Activated T-helper 2 cell treated with anti-CD3 and anti-CD28 coated beads, Interferon-gamma antibody, Interleukin-2, Interleukin-4, amounts not matched to agents 10 μg/mL and 5 μg/mL and 100 μg/mL, durations not matched to agents 14 hours and 24 hours and 36 hours (primary cell): ENCODE measurements at places on chromosomes 16 and 17.

DNA sequence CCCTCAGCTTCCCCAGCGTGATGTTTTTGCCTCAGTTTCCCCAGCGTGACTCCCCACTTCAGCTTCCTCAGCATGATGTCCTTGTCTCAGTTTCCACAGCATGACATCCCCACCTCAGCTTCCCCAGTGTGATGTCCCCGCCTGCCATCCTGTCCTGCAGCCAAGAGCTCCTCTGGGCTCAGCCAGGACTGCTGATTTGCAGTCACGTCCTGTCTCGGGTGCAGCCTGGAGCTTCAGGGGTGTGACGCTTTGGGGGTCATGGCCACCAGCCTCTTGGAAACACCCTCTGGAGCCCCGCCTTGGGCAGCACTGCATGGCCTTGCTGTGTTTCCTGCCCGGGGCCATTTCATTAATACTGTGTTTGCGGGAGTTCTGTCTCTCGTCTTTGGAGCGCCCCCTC, 16.5 kb upstream of the NUDT16L1 start:
- DNase-seq: no peak

GRCh38 chr16:3824121-3824795, 56.3 kb downstream of the CREBBP start:
- no peak for DNase-seq

- DNase-seq: no peak
Observed at GRCh38 chr17:38420518-38420917, 7.7 kb upstream of the ARHGAP23 start.

- DNase-seq: no peak
Observed at GRCh38 chr17:37787055-37787757, 42.3 kb upstream of the HNF1B start.

DNA sequence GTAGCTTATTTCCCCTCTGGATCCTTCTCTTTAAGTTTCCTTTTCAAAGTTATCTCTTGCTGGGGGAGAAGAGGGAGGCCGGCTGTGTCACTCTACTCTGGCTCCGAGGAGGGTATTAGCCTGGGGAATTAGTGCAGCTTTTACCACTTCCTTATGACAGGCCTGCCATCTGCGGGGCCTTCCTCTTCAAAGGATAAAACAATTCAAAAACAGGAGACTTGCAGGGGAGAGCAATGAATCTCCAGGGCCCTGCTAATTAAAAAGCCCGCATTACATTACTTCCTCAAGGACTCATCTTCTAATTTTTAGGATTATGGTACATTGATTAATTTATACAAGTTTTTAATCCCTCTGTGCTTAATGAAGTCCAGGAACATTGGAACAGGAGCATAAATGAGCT, 190.9 kb upstream of the CDH5 start:
- DNase-seq: no peak

GRCh38 chr17:50364061-50364458, 8.9 kb downstream of the MRPL27 start:
- DNase-seq: no peak

DNA sequence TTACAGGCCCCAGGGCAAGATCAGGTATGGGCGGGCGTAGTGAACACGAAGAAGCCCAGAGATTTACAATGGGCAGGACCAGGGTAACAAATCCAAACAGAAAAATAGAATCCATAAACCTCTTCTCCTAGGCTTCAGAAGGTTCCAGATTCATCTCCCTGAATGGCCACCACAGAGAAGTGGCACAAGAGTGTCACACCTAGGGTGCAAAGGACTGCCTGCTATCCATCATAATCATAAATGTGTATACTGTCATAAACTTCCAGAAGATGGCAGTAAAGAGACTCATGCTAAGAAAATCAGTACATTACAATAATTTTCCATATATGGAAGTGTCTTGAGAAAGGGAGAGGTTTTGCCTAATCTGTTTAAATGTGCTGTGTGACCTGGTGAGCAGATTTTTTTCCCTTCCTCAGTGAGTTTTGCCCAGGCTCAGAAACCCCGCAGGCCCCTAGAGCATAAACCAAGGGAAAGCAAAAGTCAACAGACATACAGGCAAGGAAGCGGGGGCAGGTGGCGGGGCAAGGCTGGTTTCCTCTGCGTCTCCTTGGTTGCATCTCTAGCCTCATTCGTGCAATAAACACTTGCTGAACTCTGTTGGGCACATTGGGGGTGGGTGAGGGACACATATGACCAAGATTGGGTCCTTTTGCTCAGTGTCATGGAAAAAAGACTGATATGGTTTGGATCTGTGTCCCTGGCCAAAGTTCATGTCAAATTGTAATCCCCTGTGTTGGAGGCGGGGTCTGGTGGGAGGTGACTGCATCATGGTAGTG, 92.0 kb upstream of the CDH5 start:
- no peak for DNase-seq

GRCh38 chr16:82584553-82585152, 42.1 kb upstream of the CDH13 start:
- no peak for DNase-seq

DNA sequence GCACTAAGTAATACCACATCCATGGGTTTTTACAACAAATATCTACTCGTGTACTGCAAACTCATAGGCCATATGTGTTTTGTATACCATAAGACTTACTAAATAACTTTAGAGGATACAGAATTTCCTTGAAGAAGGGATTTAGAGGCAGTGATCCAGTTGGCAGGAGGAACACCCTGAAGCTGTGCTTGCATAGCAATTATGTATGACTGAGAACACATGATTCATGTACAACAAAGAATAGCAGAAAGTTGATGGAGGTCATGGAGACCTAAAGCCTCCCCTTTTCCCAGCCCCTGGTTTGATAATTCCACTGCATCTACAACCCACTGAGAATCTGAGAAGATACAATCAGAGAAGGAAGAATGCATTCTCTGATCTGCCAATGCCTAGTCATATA, 83.8 kb upstream of the PMFBP1 start:
- DNase-seq: no peak

DNA sequence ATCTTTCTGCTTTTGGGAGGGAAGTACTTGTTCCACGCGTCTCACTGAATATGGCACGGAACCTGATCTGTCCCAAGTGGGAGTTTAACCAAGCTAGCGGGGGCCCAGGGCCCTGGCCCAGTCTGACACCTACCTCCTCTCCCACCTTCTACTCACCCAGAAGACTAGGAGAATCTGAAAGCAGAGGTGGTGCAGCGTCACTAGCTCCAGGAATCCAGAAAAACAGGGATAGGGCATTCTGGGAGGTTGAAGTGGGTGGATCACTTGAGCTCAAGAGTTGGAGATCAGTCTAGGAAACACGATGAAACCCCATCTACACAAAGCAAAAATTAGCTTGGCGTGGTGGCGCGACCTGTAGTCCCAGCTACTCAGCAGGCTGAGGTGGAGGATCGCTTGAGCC, 163.5 kb upstream of the ZNF267 start:
- no peak for DNase-seq

DNA sequence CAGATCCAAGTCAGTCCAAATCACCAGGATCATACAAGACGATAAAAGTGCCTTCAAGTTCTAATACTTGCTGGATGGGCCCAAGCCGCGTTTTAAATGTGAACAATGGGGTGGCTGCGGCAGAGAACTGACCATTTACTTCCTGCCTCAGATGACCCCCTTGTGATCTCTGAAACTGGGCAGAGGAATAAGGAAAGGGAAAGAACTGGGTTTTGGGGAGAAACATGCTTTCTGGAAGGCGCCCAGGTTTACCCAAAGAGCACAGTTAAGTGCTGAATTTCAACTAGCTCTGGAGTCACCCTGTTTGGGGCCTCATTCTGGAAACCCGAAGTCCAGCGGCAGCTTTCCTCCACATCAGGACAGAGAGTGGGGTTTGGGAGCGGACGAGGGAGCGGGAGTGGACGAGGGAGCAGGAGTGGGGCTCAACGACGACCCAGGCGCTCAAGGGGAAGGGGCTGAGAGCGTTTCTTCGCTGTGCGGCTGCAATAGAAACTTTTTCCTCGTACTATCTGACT, 1.6 kb downstream of the FAM20A start:
- no peak for DNase-seq

DNA sequence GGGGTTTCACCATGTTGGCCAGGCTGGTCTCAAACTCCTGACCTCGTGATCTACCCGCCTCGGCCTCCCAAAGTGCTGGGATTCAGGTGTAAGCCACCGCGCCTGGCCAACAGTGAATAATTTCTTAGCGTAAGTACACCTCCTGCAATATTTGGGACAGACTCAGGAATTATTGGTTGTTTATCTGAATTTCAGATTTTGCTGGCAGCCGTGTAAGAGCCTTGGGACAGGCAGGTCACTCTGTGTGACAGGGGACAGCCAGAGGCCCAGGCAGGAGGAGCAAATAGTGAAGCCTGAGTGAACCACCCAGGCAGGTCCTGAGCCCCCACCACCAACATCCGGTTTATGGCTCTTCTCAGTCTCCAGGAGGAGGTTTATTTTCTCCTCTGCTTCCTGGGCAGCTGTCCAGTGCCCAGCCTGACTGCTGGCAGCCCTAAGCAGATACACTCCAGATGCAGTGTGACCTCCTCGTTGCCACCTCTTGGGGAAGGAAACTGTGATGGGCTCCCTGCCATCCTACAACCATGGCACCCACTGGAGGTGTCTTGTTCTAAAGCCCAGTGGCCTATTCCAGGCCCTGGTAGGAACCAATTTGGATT, 26.2 kb upstream of the ADORA2B start:
- no peak for DNase-seq

- DNase-seq: no peak
Observed at GRCh38 chr17:81237591-81238489, 1.0 kb downstream of the TEPSIN start.

DNA sequence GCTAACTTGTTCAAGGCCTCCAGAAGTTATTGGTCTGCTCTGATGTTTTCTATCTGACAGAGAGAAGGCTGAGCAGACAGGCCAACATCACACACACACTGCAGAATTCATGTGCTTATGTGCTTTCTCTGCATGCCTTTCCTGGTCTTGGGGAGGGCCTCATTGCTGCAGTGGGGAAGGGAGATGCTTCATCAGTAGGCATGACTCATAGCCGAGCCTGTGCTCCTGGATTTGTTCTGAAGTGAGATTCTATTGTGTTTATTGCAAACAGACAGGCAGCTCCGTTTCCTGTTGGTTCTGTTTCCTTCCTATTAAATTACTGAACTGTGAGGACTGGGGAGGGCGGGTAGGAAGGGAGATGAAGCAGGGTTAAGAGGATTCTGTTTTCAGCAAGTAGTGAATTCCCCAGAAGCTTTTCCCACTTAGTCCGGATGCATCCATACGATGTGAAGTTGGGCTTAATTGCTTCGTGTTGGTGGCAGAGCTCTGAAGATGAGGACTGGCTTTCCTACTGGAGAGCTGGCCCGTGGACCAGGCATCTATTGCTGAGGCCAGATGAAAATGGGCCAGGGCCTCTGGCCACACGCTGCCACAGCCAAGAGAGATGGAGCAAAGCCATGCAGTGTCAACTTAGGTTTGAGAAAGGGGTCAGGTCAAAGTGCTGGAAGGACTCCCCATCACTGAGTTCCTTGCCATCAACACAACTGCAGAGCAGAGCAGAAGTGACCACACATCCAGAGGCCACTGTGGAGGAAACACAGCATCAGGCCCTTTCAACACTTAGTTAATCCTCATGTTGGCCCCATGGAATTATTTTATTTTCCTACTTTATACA, 179.3 kb downstream of the UTP18 start:
- no peak for DNase-seq

GRCh38 chr16:57091975-57092785, at the start of gene CPNE2:
Gene CPNE2 (plus strand): TSS chr16:57092583. CDS start chr16:57110743, 18,160 bp downstream.
- peak; percentile 12 for DNase-seq

GRCh38 chr17:82457929-82458178, 687 bp upstream of the NARF start:
- no peak for DNase-seq

DNA sequence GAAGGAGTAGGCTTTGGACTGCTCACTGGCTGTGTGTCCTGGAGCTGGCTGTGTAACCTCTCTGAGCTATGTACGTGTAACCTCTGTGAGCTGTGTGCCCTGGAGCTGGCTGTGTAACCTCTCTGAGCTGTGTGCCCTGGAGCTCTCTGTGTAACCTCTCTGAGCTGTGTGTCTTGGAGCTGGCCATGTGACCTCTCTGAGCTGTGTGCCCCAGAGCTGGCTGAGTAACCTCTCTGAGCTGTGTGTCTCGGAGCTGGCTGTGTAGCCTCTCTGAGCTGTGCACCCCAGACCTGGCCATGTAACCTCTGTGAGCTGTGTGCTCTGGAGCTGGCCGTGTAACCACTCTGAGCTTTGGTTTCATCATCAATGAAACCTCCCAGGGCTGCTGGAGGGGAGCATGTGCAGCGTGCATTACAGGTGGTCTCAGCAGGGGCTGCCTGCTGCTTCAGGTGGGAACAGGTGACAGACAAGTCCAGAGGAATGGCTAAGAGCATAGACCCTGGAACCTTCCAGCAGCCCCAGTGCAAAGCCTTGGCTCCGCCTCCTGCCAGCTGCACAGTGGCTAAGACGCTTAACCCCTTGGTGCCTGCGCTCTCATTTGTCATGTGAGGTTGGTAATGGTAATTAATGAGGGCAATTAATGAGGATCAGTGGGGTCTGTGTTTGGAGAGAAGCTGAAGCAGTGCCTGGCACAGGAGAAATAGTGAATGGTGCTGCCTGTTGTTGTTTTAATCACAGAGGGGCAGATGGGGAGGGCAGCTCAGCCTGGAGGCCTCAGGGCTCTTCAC, 86.7 kb downstream of the KATNIP start:
- DNase-seq: no peak

DNA sequence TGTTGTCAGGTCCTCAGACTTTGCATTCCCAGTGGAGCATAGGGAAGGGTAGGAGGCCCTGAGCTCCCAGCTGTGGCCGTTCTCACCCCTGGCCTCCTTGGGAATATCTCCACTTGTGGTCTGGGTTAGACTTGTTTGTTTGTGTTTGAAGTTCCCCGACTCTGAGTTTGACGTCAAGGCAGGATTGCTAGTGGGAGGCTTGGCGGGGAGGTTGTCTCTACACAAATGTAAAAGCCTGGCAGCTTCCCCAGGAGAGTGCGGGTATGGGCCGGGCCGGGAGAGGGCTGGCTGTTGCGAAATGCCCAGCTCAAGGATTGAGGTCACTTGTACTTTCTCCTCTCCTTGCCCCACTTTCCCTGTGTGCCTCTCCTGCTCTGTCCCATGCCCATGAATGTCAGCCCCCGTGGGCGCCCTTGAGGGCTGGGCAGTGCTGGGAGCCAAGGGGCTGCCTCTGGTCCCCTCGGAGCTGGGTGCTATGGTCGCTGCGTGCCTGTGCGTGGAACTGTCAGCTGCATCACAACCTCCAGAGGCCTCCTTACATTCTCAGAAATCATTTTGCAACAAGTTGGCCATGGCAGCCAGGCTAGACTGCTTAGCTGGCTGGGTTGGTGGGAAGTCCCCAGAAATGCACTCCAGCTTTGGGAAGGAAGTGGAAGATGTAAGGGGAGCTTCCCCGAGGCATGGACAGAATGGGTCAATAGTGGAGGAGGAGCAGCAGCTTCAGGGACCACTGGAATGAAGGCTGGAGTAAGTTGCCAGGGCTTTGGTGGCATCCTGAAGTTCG, 84.3 kb downstream of the KSR1 start:
- no peak for DNase-seq
